ENCODE measurements at places on chromosomes 16 and 17. TPM values are rescaled to one million over a fixed set of nuclear protein-coding genes. Genes with fewer than 3 reads are reported as not detected.

LHX1 gene
- not detected for total RNA-seq

NPTX1 gene
- total RNA-seq = 0.17 TPM

TNFRSF17 gene
- total RNA-seq = not detected

CIAO2B gene
- 151 TPM for total RNA-seq

MT3 gene
- not detected for total RNA-seq

All from dermis lymphatic vessel endothelial cell (primary cell).